CD4-positive, alpha-beta T cell treated with Interferon alpha-2 for 1 hour (primary cell): ENCODE measurements at places on chromosomes 2 and 18.
A peak's percentile ranks its signal among the peaks of the same experiment; 100 is the strongest.

DNA sequence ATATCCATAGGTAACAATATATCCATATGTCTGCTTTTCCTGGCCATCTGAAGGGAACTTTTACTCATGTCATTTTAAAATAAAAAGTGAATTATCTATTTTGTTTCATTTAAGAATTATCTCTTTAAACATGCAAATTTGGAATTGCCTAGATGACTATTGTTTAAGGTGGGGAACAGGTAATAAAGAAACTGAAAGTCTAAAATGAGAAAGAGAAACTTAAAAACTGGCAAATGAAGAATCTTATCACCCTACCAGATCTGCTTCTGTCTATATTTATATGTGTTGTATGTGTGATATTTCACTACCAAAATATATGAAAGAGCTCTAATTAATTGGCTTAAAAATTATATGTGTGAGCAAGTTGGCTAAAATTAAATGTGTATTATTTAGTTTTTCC, 243.2 kb upstream of the KCNH7 start:
- DNase-seq, result no peak

DNA sequence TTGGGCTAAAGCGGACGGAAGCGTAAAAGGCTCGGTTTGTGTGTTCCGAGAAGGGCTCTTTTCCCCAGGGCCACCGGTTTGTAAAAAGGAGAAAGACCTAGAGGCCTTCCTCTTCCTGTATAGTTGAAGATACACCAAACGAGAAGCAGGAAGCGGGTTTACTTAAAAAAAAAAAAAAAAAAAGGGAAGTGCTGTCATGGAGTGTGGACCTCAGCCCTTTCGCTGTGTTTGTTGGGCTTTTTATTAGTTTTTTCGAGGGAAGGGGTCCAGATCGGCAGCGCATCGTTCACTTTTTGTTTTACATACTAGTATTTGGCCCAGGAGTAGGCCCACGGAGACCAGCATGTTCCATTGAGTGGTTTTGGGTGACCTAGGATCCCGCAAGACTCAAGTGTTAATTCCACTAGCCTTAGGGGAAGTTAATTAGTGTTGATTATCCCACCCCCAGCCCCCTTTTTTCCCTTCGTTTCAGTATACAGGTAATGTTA, 676 bp downstream of the ACTR2 start:
- DNase-seq, result peak; percentile 46

DNA sequence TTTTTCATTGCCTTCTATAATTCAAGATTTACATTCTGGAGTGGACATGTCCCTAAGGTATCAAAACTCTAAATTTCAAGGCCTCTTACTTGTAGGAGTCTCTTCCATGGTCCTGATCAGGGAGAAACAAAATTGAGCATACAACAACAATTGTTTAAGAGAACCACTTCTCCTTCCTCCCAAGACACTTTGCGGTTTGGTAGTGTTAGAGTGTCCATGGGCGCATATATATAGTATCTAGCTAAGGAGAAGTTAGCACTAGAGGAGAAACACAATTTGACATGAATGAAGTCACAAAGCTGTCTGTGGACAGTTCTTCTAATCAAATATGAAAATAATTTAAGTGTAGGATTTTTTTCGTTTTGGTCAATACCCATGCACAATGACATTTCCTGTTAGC, 349.1 kb upstream of the MAP2 start:
- no peak for DNase-seq

DNA sequence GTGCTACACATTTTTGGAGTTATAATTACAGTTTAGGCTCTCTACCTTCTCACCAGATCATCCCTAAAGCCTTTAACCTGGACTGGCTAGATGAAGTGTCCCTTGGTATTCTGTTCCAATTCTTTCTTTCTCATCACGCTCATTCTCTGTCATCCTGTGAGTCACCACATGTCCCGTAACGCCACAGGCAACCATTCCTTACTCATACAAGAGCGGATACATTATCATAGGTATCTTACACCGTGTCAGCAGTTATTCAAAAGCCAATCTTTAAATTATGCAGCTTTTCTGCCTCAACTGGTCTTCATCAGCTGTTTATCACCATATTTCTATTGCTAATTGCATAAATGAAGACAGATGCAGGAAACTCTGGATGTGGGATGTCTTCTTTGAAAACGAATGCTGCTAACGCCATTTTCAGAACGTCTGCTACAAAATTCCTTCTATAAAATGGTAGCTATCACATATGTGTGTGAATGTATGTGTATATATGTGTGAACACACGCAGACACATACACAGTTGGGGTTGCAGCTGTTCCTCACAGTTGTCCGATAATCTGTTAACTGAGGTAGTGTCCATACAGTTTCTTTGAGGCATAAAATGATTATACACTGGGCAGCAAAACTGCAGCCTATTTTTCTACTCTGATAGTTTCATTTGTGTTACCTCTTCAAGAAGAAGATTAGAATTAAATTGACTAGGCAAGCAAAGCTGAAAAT, 47.9 kb downstream of the EML6 start:
- no peak for DNase-seq

GRCh38 chr18:48842259-48843061, 108.3 kb downstream of the SMAD7 start:
- peak; percentile 47 for DNase-seq

DNA sequence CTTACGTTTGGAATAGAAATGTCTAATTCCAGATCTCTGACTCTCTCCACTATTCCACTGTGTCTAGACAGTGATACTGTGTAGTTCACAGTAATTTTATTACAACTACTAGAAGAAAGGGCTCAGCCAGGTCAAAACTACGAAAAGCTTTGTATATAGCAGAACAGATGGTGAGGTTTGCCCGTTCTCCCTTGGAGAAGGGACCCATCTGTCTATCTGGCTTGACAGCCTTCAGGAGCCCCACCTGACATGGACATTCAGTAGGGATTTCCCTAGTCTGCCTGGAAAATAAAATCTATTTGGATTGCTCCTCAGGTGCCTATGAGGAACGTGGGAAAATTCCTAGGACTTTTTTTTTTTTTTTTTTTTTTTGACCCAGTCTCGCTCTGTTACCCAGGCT, 435.4 kb downstream of the NRXN1 start:
- DNase-seq, result no peak

GRCh38 chr2:181662287-181662686, 5.4 kb upstream of the CERKL start:
- DNase-seq, result no peak

DNA sequence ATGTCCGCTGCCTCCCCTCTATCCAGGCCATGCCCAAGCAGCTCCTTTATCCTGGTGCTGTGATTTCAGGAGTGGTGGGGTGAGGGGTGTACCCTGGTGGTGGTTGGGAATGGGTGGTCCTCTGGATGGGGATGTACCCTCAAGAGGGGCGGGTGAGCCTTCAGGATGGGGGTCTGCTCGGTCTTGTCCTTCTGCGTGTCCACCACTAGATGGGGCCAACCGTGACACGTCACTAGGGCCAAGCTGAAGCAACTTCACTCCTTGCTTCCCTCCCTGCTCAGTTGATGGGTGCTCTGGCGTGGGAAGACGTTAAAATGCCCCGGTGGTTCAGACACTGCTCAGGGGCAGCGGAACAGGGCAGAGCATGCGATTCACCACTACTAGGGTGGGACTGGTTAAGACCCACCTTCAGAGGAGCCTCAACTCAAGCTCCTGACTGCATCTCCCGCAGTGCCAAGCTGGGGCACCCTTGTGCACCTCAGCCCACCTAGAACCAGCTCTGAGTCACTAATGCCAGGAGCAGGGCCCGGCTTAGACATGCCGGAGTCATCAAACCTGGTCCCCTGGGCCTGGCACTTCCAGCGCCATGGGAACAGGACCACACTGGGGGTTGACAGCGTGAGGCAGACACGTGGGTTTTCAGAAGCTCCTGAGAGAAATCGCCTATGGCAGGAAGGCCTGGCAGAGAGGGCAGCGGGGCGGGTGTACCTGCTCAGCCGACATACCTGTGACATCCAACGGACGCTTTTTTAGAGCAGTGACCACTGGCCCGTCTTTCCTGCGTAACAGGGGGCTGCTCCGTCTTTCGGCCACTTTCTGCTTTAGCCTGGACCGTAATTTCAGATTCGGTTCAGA, 256.7 kb downstream of the HDAC4 start:
- peak; percentile 35 for DNase-seq

- DNase-seq, result no peak
These were observed 4.8 kb downstream of the PRKAG3 start for GRCh38 chr2:218826791-218827190.

GRCh38 chr2:142165790-142166189, 35.0 kb upstream of the LRP1B start:
- no peak for DNase-seq

DNA sequence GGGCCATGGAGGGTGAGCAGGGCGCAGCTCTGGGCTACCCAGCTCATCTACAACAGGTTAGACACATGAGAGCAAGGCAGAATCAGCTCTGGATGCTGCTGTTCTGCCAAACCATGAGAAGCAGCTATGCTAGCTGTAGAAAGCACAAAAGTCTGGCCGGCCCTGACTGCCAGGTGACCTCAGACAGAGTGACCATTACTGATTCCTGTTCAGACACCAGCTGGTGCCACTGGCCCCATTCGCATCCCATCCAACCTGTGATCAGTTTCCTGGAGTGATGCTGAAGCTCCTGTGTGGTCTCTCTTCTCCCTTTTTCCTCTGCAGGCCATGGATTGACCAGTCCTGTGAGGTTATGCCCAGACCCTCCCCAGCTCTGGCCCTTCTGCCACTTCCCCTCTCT, 14.3 kb downstream of the RBMS1 start:
- DNase-seq, result no peak

DNA sequence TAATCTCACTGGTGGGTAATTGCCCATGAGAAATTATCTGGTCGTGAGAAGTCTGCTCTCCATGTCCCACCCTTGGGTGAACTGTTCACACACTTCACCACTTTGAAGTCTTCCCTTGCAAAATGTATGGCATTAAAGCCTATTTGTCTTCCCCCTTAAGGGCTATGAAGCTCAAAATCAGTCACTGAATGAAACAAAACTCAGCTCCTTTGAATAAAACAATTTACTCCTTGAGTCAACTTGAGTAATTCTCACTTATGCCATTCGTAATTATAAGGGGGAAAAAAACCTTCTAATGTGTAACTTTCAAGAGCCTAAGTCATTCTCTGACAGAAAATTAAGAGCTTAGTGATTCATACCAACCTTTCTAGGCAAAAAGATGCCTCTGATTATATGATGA, 48.8 kb upstream of the REL start:
- DNase-seq, result no peak

- DNase-seq, result no peak
These were observed 1462.8 kb upstream of the LRRTM1 start for GRCh38 chr2:81767187-81767912.

GRCh38 chr2:81445176-81445575, 1140.6 kb upstream of the LRRTM1 start:
- DNase-seq, result no peak

DNA sequence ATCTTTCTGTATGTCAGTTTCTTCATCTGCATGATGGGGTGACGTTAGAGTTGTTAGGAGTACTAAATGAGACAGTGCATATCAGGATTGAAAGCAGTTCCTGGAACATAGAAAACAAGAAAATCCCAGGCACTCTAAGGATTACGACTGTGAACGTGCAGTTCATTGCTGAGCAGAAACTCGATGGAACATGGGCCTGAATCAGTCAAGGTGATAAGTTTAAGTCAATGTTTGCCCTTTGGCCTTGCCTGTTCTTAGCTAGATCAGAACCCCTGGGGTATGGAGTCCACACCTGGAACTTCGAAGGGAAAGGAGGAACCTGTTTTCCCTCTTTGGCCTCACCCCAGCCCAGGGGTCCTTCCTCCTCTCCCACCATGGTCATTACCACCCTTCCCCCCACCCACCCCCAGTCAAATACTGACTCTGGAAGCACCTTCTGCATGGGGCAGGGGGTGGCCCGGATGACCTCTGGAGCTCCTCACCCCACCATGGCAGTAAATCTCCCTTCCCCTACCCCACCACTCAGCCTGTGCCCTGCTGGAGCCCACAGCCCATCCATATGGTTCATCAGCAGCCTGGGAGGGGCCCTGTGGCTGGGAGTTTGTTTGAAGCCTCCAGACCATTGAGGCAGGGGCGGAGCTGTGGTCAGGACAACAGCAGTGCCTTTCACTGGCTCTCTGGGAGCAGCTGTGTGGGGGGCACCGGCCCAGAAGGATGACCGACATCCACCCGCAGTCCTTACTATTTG, 164.1 kb downstream of the SMAD7 start:
- DNase-seq, result no peak

DNA sequence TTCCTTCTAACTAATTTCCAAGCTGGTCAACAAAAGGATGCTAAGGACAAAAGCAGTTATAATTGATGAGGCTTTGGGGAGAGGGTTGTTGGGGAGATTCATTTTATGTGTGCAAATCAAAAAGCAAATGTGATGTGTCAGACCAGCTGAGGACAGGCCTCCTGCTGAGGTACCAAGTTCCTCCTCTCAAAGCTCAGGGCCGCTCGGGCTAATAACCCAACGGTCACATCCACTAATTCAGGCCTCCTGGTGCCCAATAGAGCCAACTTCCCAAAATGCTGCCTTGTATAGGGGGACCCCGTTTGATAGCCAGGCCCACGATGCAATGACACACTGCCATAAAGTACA, 88.6 kb upstream of the RTN4 start:
- DNase-seq, result no peak

DNA sequence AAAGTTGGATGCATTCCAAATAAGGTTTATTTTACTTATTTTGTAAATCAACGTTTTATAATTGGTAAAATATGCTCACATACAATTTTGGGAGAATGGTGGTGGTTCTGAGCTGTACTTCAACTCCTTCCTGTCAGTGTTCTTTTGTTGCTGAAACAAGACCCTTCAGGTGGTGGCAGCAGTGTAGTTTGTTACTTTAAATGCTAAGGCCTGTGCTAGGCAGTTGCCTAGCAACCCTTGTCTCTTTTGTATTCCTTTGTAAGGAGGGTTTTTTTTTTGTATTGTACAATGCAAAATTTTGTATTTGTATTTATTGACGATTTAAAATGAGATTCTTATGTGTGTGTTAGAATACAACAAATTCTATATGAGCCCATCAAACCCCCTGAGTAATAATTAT, 166.0 kb upstream of the FAM98A start:
- DNase-seq, result no peak

DNA sequence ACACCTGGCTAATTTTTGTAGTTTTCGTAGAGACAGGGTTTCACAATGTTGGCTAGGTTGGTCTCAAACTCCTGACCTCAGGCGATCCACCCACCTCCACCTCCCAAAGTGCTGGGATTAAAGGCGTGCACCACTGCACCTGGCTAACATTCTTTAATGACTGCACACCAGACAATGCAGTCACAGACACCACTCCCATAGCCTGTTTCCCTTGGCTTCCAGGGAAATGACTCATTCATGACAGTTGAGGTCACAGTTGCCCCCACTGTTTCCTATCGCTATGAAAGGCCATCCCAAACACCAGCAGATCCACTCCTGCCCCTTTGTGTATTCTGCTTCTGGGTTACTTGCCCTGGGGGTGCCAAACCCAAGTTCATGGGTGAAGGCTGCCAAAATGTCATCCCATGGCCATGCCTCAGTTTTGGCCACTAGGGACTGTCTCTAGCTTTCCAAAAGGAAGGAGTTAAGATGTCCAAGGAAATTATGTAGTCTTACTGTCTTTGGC, 8.7 kb downstream of the CHMP1B start:
- DNase-seq, result no peak

- DNase-seq, result no peak
These were observed 250.9 kb downstream of the OTX1 start for GRCh38 chr2:63301481-63301880.

GRCh38 chr18:30486856-30487255, 555.7 kb downstream of the DSC3 start:
- DNase-seq, result no peak
